Foreskin keratinocyte (primary cell): ENCODE measurements at places on chromosomes 7 and 10. TPM values are rescaled to one million over a fixed set of nuclear protein-coding genes. Genes with fewer than 3 reads are reported as not detected.

Gene SNX10
- 7.4 and 11.9 TPM in 2 replicates for total RNA-seq

- no peak for DNase-seq
Measured at GRCh38 chr7:37052705-37053104, 328.4 kb upstream of the AOAH start.

GRCh38 chr7:101814081-101814990, 3.1 kb upstream of the CUX1 start:
- no peak for DNase-seq

DNA sequence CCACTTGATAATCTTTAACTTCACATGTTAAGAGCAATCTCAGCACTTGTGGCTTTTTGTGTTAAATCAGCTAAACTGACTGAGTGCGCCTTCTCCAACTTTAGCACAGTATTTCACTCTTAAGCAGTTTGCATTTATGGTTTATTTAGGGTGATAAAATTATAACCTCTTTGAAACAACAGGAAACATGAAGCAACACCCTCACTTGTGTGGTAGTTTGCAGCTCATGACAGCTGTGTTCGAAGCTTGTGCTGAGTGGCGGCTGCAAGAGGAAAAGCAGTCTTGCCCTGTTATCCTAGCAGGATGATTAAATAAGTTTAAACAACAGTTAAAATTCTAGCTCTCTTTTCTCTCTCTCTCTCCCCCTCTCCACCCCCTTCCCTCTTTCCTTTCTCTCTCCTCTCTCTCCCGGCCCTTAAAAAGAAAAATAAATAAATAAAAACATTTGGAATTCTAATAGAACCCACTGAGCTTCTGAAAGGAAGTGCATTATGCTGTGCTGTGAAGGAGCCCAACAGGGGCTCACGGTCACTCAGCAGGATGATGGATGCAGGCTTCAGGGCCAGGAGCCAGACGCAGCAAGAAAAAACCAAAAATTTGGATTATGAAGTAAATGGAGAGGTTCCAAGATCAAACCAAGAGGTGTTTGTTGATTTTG, 25.2 kb downstream of the OGDH start:
- no peak for DNase-seq

DNA sequence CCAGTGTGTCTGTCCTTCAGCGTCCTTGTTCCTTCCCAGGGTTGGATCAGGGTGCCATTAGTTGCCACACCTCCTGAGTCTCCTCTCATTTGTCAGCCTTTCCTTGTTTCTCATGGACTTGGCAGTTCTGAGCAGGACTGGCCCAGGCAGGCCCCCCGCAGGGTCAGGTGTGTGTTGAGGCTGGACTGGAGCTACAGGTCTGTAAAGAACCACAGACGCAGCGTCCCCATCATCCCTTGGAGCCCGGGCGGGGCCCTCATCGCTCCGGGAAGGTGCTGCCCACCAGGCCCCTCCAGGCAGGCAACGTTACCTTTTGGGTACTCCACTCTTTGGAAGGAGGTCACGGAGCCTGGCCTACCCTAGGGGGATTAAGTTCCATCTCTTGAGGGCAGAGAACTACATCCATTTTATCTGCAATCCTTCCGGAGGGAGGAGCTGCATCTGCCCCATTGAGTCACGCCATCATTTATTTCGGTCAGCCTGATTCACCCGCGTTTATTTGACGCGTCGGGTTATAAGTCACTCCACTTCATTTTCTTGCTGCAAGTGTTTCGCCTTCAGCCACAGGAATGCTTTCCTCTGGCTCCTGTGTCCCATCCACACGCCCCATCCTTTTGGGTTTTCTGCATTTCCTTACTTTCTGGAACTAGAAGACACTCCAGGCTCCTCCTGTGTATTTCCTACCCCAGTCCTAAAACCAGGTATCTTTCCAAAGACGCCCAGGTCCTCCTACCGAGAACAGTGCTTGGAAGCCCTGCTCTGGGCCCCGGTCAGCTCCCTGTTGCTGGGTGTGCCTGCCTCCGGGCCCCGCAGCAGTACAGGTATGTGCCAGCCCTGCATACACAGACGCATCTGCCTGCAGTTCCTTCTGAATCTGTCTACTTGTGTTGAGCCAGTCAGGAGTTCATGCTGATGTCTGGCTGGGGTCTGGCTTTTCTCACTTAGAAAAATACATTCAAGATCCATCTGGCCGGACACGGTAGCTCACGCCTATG, 141.9 kb downstream of the MAD1L1 start:
- DNase-seq: peak; percentile 48

DNA sequence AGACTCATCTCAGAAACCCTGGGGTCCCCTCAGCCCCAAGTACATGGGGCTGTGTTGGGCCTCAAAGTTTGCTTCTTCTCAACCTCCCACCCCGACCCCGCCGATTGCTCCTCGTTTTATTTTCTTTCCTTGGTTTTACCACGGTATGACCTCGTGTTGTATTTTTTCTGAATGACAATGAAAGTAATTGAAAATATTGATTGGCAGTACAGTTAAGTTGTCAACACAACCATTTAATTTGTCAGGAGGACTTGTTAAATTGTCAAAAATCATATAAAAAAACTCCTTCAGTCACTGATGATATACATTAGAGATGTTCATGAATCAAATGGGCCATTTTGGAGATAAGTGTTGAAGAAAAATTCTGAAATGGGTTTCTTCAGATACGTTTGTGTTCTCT, 520.7 kb downstream of the LRMDA start:
- DNase-seq: no peak

Gene ADCY1
- total RNA-seq: 0.56 and 0.58 TPM in 2 replicates

Gene UPP1
- total RNA-seq: 165 and 226 TPM in 2 replicates

Gene NPTX2
- total RNA-seq: not detected in 2 replicates
